ENCODE measurements at places on chromosomes 5 and 9.

- DNase-seq, result no peak
These were observed 97.4 kb upstream of the IFNK start for GRCh38 chr9:27426511-27427271.

DNA sequence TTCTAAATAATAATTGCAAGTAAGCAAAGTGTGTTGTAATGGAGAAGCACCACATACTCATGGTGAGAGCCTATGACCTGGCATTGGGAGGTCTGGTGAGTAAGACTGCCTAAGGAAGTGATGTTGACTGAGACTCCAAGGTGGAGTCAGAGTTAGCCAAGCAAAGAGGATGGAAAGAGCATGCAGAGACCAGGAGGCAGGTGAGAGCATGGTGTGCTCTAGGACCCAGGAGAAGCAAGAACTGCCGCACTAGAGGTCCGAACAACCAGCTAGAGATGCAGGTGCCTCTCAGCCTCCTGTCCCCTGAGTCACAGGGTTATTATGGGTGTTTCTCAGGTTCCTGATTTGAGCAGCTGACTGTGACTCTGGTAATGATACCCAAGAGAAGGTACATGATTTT lies 27.3 kb downstream of the ANP32B start:
- DNase-seq, result no peak

GRCh38 chr9:16637911-16638310 lies 232.6 kb downstream of the BNC2 start:
- DNase-seq, result no peak

DNA sequence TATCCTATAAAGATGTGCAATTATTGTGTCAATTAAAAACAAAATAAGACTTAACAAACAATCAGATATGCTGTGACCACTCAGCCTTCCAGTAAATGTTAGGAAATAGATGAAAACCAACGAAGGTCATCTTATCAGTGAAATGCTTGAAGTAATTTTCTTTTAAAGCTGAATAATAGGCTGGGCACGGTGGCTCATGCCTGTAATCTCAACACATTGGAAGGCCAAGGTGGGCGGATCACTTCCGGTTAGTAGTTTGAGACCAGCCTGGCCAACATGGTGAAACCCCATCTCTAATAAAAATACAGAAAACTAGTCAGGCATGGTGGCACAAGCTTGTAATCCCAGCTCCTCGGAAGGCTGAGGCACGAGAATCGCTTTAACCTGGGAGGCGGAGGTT lies 31.2 kb downstream of the NLN start:
- no peak for DNase-seq

DNA sequence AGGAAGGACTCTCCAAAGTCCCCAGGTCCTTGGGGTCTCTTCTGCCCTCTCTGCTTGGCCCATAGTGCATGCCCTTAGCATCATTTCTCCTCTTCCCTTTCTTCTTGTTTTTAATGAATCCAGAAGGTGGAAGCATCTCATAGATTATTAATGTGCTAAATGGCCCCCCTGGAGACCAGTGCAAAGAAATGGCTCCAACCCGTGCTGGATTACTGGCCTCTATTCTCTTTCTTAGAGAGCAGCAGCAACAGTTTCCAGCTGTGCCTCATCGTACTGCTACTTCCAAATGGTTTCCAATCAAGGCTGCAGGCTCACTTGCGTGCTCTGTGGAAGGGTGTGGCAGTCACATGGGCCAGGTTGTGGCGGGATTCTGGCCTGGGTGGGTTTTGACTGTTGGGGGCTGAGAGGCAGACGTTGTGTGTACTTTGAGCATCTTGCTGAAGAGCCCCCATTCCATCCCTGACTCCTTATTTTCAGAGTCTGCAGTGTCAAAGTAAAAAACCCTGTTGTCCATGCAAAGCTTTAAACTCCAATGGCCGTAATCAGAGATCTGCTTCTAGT lies 139.7 kb downstream of the GABBR2 start:
- DNase-seq, result no peak

GRCh38 chr5:174559141-174559540 lies 165.2 kb upstream of the MSX2 start:
- DNase-seq, result no peak

- DNase-seq, result no peak
These were observed 113.3 kb upstream of the RAD23B start for GRCh38 chr9:107169796-107170195.

GRCh38 chr9:130288393-130288792 lies 22.8 kb downstream of the HMCN2 start:
- DNase-seq, result no peak

- DNase-seq, result no peak
These were observed 88.3 kb downstream of the FSTL4 start for GRCh38 chr5:133523961-133524586.

DNA sequence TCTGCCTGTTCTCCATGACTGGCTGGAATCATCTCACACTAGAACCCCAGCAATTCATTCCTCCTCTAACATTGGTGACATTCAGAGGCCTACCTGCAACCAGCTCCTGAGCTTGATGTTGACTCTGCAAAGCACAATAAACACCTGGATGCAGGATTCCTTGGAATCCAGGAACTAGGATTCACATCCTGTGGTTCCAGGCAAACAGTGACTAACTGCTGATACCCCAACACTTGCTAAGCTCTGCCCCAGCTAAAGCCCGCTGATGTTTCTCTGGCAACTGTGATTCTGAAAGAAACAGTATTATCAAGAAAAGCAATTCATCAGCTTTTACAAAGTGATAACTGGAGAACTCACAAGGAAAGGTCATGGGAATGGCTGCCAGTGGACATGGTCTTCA lies 29.2 kb downstream of the SUSD1 start:
- no peak for DNase-seq

- DNase-seq, result no peak
These were observed 224.3 kb downstream of the NR3C1 start for GRCh38 chr5:143179126-143179740.

DNA sequence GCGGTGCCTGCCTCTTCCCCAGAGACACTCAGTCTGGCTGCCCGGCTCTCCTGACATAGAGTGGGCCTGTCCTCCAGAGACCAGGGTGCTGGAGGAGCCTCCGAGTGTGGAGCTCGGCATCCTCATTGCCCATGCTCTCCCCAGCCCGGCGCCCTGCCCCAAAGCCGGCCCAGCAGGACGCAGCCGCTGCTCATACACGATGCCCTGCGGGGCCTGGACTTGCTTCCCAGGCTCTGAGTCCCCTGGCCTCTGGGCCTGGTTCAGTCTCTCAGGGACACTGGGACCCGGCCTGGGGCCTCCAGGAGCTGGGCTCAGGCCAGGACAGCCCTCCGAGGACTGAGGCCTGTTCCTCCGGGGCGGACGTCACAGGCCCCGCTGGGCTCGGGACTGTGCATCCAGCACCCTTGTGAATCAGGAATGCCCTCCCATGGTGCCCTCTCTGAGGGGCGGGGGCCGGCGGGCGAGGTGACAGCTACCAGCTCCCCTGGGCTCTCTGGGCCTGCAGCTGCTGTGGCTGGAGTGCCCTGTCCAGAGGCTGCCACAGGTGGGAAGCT lies 23.2 kb downstream of the TPPP start:
- no peak for DNase-seq

DNA sequence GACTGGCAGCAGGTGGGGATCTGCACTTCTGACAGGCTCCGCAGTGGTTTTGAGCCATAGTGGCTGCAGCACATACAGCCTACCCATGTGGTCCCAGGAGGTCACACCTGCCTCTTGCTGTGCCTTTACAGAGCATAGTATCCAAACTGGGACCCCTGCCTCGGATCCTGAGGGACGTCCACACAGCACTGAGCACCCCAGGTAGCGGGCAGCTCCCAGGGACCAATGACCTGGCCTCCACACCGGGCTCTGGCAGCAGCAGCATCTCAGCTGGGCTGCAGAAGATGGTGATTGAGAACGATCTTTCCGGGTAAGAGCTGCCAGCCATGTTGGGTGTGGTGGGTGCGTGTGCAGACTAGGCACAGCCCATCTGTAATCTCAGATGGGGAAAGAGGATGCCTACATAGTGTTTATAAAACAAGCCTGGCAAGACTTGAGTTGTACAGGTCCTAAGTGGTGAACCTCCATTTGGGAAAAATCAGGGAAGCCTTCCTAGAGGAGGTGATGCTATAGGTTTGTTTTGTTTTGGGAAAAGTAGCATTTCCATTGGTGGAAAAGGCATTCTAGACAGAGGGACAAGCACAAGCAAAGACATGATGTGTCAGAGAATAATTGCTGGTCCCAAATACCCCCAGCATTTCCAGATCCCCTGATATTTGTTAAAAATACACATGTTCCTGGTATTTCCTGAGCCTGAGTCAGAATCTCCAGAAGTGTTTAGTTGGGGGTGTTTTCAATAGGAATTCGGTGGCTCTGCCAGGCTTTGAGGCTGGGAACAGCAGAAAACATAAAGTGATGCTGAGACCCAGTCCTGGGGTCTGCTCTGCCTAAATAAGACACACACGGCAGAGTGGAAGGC lies 119.2 kb downstream of the DAB2IP start:
- no peak for DNase-seq

GRCh38 chr5:78236046-78236445 lies 58.5 kb downstream of the AP3B1 start:
- DNase-seq, result no peak

DNA sequence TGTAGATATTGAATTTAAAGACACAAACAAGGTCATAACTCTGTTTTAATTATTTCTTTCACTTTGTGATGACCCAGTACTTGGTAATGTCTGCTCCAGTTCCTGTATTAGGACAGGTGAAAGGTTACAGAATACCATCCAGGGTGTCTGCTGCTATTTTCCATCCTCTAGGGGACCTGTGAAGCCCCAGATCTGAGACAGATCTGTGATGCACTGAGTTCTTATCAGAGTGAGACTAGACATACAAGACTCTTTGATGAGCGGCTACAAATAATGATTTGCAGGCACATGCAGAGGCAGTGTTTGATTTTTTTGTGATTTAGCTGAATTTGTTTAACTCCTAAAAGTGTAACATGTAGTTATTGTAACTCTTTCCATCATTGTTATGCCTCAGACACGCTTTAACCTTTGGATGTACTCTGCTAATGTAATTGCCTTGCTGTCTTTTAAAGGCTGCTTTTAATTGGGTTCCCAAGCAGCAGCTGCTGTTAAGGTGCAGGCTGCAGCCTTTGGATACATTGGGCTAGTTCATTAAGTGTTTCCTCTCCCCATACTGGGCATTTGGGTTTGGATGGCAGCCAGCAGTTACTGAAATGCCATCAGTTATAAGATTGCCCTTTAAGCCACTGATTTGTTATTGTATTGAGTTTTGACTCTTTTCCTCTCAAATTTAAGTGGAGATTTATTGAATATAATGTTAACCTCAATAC lies 63.3 kb downstream of the RASGRF2 start:
- DNase-seq, result no peak

DNA sequence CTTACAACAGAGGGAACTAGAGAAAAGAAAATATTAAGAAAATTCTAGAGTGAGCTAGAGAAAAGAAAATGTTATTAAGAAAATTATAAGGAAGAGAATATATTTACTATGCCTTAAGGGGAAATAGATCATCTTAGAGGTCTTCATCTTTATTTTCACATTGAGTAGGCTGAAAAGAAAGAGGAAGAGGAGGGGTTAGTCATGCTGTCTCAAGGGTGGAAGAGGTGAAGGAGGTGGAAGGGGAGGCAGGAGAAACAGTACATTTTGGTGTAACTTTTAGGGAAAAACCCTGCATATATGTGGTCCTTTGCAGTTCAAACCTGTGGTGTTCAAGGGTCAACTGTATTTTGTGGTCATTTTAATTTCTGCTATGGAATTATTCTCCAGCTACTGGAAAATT lies 46.6 kb downstream of the PPIP5K2 start:
- DNase-seq, result no peak

DNA sequence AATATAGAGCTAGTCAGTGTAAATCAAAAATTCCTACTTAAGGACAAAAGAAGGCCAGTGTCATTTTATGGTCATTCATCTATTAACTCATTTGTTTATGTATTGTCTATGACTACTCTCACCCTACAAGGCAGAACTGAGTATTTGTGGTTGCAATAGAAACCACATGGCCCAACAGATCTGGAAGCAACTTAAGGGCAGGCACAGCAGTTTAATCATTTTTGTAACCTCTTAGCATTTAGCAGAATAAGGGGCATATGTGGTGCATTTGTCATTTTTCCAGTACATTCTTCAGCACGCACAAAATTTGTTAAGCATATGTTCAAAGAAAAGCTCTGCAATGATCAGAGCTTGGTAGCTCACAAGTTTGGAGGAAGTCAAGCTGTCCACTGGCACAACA lies 1.1 kb downstream of the FKBP15 start:
- peak; percentile 28 for DNase-seq

- no peak for DNase-seq
These were observed 285.5 kb upstream of the VLDLR start for GRCh38 chr9:2336055-2336454.

DNA sequence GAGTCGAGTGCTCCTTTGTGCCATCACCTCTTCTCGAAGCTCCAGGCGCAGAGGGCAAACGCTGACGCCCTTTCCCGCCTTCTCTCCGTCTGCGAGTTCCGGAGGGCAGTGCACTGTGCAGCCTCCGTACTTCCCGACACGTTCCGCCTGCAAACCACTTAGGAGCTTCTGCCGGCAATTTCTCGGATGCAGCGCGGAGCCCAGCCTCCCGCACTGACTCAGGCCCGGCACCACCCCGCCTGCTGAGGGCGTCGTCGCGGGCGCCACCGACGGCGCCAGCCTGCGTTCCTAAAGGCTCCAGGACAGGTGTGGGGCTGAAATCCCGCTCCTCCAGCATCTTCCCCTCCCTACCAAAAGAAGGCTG lies 9.3 kb upstream of the TRIM36 start:
- DNase-seq, result no peak

DNA sequence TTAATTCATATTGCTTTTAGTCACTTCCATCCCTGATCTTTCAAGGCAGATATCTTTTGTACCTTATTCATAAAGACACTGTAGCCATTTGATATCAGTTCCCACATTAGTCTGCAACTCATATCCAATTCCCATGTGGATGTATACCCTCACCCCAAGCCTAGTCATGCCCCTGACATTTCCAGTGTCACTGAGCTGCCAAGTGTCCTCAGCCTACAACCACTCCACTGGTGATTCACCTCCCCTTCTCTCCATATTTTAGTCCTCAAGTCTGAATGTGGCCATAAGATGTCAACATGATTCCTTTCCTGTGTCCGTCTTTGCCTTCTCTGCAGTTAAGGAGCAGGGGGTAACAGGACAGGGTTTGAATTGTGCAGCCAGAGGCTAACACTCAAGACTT lies 346.9 kb downstream of the RAB3C start:
- no peak for DNase-seq

- DNase-seq, result no peak
These were observed 31.6 kb upstream of the F2RL1 start for GRCh38 chr5:76787237-76787636.

GRCh38 chr5:127111112-127111511 lies 37.8 kb upstream of the C5orf63 start:
- DNase-seq, result no peak

GRCh38 chr5:142421621-142422397 lies 97.0 kb upstream of the SPRY4 start:
- peak; percentile 39 for DNase-seq
